ENCODE measurements at places on chromosomes 2 and 18. TPM values are rescaled to one million over a fixed set of nuclear protein-coding genes. Genes with fewer than 3 reads are reported as not detected.

GRCh38 chr2:120896901-120897300 lies 161.2 kb downstream of the GLI2 start:
- no peak for DNase-seq

DNA sequence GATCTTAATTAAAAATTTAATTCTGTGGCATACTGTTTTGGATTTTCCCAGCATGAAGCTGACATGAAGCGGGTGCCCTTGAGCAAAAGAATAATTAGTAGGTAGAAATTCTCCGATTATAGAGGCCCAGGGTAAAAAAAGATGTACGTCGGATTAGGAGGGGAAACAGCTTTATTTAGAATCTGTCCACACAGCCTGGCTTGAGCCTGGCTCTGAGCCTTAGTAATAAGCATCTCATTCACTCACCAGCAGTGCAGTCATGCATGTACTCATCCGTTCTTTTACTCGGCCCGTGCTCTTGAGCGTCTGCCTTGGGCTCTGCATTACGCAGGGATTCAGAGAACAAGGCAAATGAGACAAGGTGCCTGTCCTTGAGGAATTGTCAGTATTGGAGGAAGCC lies 219.3 kb downstream of the AGAP1 start:
- no peak for DNase-seq

OSR1 gene
- 18.7 TPM for total RNA-seq

DNA sequence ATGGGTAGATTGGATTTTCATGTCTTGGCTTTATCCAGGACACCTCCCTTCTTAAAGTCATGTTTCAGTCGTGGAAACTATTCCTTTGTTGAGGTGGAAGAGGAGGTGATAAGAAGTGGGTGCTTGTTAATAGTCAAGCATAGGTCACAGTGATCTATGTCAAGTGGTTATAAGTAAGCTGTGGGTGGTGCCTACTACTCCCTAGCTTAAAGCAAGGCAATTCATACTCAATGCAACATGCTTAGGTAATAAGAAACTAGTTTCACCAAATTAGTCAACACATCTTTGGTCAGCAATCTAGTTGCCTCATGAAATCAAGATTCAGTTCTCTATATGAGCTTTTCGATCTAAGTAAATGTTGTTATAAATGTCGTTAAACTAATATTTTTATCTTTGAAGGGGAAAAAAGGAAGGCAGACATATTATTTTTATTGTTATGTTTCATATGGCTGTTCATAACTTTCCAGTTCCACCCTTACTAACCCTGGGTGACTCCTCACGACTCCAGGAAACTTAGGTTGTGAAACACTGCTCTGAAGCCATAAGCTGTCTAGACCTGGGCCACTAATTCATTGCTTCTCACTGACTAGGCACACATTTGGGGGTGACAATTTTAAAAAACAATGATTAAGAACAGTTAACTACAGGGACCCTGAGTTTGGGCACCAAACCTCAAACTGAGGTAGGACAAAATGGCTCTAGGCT lies 5.8 kb upstream of the ABCB11 start:
- DNase-seq = no peak

- no peak for DNase-seq
These were observed 19.4 kb downstream of the RBBP8 start for GRCh38 chr18:22952525-22952924.

DNA sequence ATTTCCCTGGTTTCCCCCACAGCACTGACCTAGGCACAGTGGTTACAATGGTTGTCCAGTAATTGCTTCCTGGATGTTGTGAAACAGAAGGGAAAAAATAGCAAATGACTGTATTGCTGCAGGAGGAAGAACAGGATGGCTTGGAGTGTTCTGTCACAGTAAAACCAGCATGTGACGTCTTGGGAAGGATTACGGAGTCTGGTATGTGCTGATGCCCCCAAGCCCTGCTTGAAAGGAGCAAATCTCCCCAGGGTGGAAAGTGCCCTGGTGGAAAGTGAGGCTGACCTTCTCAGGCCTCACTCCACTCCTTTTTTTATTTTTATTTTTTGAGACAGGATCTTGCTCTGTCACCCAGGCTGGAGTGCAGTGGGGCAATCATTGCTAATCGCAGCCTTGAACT lies 7.8 kb downstream of the RAB11FIP5 start:
- no peak for DNase-seq

FLACC1 gene
- total RNA-seq = 1.6 TPM

DNA sequence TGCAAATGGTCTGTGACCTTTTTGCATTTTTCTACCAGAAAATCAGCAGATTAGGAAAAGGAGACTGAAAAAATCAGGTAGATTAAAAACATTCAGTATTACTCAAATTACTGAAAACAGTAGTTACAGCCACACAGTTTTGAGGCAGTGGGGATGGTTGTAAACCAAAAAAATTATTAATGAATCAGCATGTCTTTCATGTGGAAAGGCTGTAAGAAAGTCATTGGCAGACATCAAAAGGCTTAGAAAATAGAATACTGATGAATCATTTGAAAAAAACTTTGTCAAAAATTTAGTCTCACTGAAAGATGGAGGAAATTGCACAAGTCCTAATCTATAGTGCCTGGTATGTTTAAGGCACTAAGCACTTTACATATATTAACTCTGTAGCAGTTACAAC lies 133.9 kb upstream of the GCFC2 start:
- no peak for DNase-seq

DNA sequence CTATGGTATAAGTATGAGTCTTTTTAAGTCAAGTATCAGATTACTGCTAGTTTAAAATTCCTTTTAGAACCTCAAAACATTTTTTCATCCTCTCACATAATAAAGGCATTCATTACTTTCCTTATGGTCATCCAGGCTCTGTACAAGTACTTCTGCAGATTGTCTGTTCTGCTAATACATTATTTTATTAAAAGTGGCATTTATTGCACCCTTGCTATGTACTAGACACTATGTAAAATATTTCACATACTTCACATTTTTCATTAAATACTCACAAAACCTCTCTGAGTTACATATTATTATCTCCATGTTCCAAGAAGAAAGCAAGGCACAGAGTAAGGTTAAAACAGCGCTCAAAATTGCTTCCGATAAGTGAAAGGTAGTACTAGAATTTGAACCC lies 84.1 kb downstream of the RAPH1 start:
- no peak for DNase-seq

DNA sequence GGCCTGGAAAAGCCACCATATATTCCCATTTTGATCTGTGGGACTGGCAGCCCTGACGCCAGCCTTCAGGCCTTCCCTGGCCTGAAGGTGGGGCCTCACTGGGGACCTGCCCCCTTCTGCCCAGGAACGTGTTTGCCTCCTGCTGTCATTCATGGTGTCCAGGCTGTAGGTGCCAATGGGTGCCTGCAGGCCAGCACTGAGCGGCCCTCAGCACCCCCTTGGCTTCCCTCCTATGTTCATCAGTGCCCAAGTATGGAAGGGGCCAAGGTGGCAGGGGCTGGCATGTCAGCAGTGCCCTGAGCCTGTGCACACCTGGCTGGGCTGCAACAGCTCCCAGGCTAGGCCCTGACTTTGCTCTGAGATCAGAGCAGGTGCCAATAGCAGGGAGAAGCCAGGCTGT lies 800.3 kb upstream of the RAB6C start:
- no peak for DNase-seq

SERPINB3 gene
- not detected for total RNA-seq

GRCh38 chr2:129135017-129135416 lies 816.3 kb upstream of the HS6ST1 start:
- DNase-seq = no peak

GPR45 gene
- total RNA-seq = not detected

- no peak for DNase-seq
These were observed 26.0 kb downstream of the SULT1C2 start for GRCh38 chr2:108314586-108315296.

GRCh38 chr2:39431592-39432316 lies 5.3 kb downstream of the MAP4K3 start:
- DNase-seq = no peak

SIX3 gene
- not detected for total RNA-seq

DNA sequence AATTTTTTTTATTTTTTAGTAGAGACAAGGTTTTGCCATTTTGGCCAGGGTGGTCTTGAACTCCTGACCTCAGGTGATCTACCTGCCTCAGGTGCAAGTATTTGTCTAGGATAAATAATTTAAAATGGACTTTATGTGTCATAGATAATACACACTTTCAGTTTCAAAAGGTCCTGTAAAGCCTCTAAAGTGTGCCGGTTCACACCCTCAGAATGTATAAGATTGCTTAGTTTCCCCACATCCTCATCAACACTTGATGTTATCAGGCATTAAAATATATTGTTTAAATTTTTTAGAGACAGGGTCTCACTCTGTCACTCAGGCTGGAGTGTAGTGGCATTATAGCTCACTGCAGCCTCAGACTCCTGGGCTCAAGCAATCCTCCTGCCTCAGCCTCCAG lies 170.5 kb downstream of the ANKRD44 start:
- DNase-seq = no peak

DNA sequence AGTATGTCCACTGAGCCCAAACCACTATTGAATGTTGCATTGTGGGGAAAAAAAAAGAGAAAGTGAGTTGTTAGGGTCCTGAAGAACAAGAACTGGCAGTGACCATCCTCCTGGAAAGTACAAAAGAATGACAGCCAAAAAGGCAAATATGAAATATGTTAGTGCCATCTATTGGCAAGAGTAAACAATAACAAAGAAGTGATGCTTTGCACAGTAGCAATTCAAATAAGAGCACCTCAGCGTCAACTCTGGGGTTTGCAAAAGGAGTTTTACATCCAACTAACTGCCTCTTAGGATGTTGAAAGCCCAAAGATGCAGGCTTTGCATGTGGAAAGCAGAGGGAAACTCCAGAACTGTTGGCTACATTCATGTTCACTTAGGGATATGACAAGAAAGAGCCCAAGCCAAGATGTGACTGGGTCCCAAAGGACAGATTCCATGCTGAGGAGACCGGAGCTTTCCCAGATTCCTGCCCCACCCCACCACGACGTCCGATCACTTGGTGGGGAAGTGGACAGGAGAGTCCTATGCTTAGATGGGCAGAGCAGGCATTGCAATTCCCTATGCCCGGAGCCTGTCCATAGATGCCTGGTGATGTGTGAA lies 15.6 kb downstream of the TRABD2A start:
- DNase-seq = no peak

DNA sequence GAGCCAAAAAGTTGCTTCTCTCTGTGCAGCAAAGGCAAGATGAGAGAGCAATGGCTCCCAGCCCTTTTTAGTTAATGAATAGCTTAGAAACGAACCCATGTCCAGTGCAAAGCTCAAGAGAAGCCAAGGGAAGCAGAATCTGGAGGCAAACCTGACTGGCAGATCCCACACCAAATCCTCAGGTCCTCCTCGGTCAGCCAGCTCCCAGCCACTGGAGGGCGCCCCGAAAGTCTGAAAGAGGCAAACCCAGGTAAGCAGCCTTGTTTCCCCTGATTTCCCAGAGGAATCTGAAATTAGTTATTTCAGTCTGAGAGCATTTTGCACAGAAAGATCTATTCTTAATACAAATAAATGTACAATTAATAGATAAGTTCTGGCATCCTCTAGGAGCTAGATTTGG lies 71.3 kb upstream of the PID1 start:
- DNase-seq = no peak

DNA sequence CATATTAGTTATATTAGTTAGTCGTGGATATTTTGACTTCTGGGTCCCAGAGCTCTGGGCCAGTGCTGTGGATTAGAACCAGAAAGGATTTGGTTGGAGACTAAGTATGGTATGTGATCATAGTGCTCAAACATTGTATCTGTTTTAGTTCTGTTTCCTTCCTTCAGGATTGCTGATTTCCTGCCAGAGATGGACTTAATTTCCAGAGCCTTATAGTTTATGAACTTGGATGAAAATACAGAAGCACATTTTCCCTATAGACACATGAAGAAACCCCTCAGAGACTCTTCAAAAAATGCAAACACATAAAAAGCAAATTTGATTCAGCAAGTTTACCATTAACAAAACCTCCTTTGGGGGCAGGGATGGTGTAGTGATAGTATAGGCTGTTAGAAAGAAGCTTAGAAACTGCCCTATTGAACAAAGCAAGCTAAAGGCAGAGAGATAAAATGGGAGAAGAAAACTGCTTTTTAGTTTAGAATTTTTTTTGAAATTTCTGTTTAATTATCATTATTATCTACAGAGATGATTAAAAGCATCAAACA lies 88.7 kb upstream of the EFEMP1 start:
- no peak for DNase-seq

DNA sequence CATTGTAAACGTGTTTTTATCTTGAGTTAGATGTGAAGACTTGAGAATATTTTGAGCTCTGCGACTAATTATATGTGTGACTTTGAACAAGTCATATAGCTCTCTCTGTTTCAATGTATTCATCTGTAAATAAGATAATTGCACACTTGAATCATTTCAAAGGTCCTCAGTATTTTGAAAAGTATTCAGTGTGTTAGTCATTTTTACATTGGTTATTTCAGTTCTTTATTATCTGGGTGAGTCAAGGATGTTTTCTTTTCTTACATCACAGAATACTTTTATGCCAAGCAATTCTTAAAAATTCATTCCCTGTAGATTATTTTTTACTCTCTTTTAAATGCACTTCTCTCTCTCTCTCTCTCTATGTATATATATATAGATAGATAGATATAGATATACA lies 1098.0 kb upstream of the ZEB2 start:
- no peak for DNase-seq

DNA sequence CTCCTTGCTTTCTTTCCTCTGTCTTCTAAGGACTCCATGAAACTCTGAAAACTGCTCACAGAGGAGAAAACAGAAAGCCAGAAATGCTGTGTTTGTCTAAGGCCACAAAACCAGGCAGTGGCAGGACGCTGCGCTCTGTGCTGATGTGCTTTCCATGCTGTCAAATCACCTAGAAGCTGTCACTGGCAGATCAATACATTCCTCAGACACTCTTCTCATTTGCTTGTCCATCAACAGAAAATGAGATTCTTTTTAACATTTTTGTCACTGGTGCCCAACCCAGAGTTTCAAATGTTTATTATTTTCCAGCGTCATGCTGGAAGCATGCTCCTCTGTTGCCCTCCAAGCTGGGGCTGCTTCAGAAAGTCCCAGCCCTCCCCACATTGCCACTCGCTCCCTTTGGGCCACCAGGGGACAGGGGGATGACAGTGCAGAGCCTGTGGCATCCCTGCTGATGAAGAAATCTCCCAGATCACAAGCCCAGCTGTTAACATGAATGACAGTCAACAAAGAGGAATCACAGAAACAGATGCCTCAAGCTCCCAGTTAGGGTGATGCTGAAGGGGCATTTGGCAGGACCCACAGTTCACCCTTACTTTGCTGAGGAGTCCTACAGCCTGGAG lies 117.5 kb upstream of the MEIS1 start:
- DNase-seq = no peak

GRCh38 chr2:18544171-18544570 lies 16.3 kb downstream of the RDH14 start:
- DNase-seq = no peak

DNA sequence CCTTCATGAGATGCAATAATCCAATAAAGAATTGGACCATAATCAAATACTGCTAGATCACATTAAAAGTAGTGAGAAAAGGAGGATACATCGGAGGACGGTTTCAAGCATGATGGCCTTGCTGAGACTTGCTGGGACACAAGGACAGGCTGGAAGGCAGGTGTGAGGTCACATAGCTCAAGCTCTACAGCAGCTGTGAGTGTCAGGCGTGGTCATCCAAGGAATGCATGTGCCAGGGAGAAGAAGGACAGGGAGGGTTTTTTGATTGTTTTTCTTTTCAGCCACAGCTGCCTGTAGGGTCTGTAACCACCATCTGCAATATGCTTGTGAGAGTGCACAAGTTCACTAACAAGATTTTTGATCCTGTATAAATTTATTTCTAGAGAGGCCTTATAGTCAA lies 57.6 kb downstream of the BMP10 start:
- no peak for DNase-seq

PRKAG3 gene
- not detected for total RNA-seq

GRCh38 chr2:224063298-224063648 lies 24.2 kb upstream of the SERPINE2 start:
- no peak for DNase-seq

SULT1C2 gene
- 1.2 TPM for total RNA-seq

- DNase-seq = no peak
These were observed 8.0 kb downstream of the NTSR2 start for GRCh38 chr2:11661891-11662435.

Data from breast epithelium (tissue), 4 donors.